Activated naive CD8-positive, alpha-beta T cell treated with anti-CD3 and anti-CD28 coated beads, Interleukin-2, amount 10 ng/mL, durations not matched to agents 7 days and 5 days (primary cell): ENCODE measurements at places on chromosomes 12 and 14. TPM values are rescaled to one million over a fixed set of nuclear protein-coding genes. Genes with fewer than 3 reads are reported as not detected.

DNA sequence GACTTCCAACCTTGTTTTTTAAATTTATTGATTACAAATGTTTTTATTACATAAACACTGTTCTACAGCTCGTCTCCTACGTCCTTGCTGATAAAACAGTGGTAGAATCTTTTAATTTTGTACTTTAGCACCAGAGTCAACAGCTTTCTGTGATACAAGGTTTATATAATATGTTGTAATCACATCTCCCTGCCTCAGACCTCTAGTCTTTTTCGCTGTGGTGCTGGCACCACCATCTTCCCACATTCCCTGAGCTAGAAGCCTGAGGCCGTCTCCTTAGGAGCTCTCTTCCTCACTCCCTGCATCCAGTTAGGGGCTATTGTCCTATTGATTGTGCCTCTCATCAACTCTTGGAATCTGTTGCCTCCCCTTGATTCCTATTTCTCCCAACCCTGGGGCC lies 17.1 kb downstream of the MTHFD1 start:
- no peak for DNase-seq

GRCh38 chr12:42104087-42104486 lies 40.6 kb downstream of the GXYLT1 start:
- DNase-seq, result no peak

GRCh38 chr14:94971750-94972149 lies 185.6 kb downstream of the DICER1 start:
- no peak for DNase-seq

DNA sequence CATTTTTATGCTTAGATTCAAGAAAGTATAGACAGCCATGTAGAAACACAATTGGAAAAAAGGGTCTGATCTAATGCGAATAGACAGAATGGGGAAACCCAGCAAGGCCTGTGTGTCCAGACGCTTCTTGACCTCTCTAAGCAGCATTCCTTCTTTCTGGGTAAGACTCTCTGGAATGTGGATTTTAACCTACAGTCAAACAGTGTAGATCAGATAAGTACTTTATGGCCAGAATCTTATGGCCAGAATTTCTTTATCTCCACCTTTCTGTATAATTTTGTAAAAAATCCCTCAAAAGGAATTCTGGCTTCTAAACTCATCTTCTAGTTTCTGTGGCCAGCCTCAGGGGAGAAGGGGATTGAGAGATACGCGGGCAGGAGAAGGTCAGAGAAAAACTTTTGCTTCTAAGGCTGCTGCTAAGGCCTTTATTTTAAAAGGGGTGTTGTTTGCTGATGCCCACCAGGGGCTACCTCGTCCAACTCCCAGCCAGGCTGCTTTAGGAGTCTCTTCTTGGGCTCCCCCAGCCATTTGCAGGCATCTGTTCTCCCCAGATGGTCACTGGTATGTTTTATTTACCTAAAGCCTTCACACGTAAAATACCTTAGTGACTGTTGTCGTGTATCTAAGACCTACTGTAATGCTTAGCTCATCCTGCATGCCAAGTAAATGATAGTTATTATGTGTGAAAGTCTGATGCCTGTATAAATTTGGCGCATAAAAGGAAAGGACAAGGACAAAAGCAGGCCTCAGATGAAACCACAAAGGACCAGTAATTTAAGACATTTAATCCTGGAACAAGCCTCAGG lies 68.4 kb downstream of the ANO6 start:
- no peak for DNase-seq

DNA sequence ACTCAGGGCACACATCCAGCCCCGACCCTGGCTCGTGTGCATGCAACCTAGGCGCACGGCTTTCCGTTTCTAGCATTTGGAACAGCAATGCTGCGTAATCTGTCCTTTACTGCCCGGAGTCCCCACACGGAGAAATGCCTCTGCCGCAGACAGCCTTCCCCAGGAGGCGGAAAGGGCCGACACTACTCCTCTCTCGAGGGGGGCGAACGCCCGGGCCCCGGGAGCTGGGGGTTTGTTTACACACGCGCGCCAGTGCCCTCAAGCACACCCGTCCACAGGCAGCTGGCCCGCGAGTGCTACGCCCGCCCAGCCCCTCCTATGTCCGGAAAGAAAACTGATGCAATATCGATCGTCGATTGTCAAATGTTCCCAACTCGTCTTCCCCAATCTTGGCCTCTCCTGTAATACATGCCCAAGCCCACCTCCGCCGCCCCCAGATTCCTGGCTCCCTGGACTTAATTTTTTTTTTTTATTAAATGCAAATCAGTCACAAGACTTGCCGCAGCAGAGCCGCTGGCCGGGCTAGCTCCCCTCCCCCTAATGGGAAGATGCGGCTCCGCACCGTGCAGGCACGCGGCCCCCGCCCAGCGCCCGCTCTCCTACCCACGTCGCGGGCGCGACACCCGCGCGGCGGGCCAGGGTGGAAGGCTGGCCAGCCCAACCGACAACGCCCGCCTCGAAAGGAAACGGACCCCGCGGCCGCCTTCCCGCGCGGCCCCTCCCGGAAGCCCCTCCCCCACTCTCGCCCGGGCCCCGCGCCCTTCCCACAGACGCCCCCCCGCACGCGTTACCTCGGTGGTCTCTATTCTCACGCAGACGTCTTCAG lies 642 bp downstream of the SLC38A2 start:
- DNase-seq, result peak; percentile 75

DNA sequence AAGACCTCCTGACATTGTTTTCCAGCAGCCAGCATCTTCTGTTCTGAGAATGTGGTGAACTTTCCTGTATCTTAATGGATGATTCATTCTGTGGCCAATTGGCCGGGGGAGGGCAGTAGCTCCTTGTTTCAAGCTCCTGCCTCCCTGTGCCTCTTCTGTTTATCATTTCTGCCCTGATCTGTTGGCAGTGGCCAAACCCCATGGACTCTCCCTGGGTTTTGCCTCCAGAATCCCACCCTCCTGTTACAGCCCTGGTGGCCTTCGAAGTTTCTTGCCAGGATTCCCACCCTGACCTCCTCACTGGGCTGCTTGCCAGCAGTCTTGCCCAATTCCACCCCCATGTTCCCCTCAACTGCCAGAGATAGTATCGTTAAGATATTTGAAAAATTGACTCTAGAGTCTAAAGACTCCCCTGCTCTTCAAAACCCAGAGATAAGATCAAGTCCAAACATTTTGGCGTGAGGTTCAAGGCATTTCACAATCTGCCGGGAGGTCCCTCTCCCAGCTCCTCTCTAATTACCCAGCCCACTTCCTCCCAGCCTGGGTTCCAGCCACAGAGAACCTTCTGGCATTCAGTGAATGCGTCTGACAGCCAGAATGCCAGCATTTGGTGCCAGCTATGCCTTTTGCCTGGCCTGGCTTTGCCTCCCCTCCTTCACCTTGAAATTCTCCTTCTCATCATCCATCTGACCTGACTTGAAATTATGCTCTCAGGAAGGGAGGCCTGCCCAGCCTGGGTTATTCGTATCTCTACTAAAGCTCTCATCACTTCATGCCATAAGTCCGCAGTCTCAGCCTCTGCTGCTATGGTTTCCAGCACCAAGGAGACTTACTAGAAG lies 37.7 kb upstream of the TXNRD1 start:
- DNase-seq, result no peak

- peak; percentile 41 for DNase-seq
These were observed 24.9 kb downstream of the CRACR2A start for GRCh38 chr12:3727877-3728632.

The E2F7 gene
- 15.0 TPM for total RNA-seq

The RPL10L gene
- total RNA-seq, result not detected

The ENDOU gene
- total RNA-seq, result not detected

The CLEC6A gene
- total RNA-seq, result not detected

The PLXNC1 gene
- total RNA-seq, result 40.6 TPM

The GSG1 gene
- total RNA-seq, result not detected
